ENCODE measurements at places on chromosomes 6 and 20.

GRCh38 chr6:83893024-83893423, 33.5 kb downstream of the CYB5R4 start:
- no peak for DNase-seq

GRCh38 chr20:50891138-50891537, 40.1 kb downstream of the ADNP start:
- DNase-seq, result no peak

DNA sequence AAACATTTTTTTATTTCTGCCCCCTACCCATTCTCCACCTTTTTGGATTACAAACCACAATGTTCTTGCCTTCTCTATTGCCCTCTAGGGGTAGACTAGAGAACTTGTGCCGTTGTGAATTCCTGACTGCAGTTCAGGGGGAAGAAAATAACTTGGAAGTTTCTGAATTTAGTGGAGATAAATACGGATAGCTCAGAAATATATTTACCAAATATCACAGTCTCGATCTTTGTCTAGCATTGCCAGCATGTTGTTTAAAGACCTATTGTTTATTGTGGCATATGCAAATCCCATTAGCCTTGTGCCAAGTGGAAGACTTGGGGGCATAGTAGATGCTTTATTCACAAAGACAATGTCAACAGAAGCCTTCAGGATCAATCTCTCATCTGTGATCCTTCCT, 154.1 kb upstream of the MMS22L start:
- DNase-seq, result no peak

DNA sequence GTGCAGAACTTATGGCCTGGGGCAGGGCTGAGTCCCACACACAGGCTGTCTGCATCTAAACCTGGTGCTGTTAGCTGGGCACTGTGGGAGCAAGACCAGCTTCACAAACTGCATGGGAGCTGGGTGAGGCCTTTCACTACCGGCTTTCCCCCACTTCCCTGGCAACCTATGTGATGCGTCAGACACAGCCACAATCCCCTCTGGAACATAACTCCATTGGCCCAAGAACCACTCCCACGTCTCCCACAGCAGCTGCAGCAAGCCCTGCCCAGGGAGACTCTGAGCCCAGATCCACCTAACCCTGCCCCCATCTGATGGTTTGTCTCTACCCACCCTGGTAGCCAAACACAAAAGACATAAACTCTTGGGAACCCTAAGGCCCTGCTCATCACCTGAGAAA, 9.3 kb downstream of the WDR27 start:
- DNase-seq, result no peak

GRCh38 chr6:2534406-2535042, 216.2 kb downstream of the MYLK4 start:
- DNase-seq, result peak; percentile 92

DNA sequence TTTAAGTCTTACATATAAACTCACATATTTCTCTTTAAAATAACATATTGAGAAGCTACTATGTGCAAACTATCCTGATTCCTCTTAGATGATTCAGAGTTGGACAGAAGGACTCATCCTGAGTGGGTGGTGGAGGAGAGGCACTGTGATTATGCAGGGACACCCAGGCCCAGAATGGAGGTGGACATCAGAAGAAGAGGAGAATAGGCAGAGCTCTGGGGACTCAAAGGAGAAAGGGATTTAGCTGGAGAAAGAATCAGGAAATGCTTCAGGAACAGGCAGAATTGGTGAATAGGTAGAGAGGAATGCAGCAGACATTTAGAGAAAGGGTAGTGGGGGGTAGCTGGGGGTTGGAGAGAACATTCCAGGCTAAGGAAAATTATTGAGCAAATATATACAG, 17.4 kb downstream of the RCAN2 start:
- no peak for DNase-seq

DNA sequence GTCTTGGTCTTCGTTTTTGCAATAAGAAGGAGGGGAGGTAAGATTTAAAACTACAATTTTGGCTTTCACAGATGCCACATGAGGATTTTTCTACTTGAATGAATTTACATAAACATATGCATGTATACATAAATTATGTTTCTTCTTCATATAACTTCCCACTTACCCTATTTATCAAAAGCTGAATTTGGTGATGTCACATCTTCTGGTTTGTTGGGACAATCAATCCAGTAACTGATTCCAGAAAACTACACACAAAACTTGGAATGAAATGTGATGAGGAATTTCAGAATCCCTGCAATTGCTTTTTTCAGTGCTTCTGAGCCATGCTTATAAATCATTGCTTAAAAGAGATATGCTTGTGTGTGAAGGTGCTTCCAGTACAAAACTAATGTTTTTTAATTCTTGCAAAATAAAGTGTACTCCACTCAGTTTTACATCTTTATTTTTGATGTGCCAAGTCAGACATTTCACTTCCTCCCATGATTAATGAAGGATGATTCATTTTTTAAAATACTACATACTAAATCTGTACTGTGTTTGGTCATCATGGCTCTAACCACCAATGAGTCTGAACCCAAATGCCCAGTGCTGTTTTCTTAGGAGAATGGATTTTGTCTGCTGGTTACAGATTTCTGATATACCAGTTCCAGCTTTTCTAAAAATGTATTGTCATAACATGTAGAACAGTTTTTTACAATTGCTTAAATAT, 32.1 kb upstream of the RIN2 start:
- no peak for DNase-seq

DNA sequence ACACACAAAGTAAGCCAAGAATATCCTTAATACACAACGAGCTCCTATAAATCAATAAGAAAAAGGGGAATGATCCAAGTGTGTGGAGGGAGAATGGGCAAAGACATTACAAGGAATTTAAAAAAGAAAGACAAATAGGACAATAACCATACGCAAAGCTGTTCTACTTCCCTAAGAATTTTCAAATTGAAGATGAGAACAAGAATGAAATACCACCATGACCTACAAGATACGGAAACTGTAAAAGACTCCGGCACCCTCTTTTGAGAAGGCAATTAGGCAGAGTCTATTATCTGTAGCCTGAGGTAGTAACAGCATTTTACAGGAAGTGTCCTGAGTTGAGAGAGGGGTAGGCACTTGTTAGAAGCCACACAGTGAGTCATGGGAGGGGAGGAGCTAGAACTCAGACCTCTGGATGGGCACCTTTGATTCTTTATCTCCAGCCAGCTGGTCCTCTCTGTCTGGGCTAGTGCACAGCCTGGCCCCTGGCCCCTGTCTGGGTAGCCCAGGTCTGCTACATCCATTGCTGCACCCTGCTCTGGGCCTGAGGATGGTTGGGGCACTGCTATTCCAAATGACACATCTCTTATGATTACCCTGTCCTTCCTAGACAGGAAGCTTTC, 15.3 kb downstream of the RSPO4 start:
- no peak for DNase-seq

GRCh38 chr20:10603378-10603777, 70.4 kb downstream of the JAG1 start:
- DNase-seq, result no peak

DNA sequence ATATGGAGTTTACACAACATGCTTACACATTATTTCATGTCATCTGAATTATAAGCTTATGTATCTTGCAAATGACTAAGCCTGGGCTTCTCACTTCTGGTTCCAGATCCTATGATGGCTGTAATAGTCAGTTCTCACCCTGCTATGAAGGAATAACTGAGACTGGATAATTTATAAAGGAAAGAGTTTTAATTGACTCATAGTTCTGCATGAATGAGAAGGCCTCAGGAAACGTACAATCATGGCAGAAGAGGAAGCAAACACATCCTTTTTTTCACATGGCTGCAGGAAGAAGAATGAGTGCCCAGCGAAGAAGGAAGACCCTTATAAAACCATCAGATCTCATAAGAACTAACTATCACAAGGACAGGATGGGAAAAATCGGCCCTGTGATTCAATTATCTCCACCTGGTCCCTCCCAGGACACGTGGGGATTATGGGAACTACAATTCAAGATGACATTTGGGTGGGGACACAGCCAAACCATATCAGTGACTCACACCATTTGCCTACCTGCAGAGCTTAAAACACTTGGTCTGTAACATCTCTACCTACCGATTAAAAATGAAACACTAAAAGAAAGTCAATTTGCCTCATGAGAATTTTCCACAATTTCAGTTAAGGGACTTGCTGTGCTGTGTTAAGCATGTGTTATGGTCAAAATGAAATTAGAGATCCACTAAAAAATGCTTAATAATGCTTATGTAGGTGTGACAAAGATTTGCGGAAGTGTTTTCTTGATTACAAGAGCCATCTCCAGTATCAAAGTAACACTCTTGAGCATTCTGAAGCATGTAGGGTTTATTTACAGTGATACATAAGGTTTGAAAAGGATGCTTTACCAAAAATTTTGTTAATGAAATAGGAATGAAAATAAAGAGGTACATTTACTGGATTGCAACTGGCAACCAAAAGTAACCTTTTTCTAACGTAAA, 2.2 kb upstream of the RWDD1 start:
- no peak for DNase-seq

DNA sequence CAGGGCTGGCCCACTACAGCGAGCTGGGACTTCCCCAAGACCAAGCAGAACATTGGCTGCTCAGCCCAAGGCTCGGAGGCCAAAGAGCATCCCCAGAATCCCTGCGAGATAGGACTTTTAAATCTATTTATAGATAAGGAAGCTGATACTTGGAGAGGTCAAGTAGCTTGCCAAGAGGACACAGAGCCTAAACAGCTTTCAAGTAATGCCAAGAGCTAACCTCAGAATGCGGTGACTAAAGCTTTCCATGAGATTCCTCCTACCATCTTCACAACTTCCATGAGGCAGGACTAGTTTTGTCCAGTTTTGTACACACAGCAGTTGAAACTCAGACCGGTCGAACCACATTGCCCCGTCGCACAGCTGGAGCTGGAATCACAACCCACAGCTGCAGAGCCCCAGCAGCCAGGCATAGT, 168.1 kb upstream of the TOP1 start:
- DNase-seq, result peak; percentile 34

DNA sequence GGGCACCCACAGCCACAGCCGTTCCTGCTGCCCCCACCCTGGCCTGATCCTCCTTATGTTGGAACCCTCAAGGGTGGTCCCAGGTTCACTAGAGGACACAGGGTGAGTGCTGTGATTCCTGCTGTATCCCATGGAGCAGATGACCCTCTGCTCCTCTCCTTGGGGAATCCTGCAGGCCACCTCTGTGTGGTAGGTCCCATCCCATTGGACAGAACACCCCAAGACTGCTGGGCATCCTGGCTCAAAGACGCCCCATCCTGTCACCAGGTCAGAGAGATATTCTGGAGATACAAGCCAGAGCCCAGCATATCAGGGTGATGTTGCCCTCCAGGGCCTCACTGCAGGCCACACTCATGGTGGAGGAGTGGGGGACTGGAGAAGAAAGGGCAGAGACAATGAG, 28.4 kb downstream of the HLA-A start:
- no peak for DNase-seq

DNA sequence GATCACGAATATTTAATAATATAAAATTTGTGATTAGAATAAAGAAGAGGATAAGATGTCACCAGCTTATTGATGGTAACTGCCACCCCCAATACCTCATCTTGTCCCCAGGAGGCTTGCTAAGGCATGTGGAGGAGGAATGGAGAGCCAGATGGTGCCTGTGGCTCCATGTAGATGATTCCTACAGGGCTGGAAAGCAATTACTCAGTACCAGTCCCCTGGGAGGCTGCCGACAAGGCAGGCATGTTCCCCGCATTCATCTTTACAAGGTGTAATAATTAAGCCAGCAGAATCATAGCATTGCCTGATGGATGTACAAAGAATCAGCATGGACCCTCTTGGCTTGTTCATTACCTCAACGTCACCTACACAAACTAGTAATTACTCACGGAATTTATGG, 155.3 kb downstream of the PLCB1 start:
- no peak for DNase-seq

DNA sequence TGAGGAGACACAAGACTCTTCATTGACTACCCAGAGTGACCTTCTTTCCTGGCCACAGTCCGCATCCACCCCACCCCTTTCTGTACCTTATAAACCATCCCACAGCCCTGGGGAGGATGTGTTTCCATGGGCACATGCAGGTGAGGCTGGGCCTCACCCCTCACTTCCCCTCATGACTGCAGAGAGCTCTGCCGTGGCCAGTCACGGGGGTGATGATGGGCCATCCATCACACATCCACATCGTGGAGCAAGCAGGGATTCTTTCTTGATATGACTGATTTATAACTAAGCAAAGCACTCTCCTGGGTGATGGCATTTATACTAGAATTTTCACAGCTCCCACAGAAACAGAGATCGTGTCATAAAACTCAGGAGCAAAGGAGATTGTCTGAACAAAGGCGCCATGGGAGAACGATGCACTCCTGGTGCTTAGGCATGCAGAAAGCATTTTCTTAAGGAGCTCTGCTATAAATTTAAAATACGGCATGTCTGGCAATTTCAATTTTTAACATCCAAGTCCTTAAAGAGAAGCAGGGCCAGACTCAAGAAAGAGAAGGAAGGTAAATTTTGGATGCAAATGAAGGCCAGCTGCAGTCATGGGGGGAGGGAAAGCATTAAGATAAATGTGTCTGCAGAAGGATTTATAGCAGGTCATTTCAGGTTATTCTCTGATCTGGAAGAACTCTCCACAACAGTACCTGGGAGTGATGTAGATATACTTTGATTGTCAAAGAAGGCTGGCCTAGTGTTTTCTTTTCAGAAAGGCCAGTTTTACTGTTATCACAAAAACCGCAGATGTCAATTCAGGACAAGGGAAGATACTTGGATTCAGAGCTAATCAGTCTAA, 777.0 kb downstream of the C6orf118 start:
- no peak for DNase-seq

DNA sequence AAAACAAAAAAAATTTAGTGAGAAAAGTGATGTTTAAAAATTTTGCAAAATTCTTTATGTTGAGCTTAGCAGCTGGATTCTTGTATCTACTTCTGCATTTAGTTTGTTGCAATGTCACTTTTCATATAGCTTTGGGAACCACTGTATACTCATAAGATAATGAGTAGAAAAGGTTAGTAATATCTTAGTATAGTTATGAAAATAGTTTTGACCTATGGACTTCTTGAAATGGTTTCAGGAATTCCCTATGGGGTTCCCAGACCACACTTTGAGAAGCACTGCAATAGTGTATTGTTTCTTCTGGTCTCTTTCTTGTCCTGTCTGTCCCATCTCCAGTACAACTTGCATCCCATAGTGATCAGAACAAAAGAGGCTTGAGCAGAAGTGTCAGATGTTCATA, 29.4 kb downstream of the PPP1R16B start:
- no peak for DNase-seq

DNA sequence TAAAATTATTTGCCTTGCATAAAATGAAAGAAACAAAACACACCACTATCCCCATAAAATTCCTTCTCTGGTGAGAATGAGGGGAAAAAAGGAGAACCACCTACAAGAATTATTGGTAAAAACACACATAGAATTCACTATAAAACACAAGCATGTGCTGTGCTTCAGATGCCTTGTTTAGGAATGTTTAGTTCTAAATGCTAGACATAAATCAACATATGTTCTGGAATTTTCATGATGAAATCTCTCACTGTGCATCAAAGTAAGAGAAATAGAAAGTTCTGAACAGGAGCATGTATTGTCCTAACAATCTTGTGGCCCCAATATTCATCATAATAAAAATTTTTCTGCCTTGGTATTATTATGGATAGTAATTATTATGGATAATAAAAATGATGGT, 111.0 kb downstream of the PLCB4 start:
- DNase-seq, result no peak

DNA sequence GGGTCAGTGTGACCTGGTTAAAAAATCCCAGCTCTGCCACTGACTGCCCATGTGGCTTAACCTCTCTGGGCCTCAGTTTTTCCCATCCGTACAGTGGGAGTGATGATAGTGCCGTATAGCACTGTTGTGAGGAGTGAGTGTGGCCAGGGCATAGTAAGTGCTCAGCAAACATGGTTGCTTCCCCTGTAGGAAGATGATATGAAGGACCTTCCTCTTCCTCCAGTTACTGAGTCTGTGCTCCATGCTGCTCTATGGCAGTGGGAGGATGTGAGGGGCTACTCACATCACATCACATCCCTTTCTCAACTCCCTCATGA, 13.1 kb downstream of the C6orf132 start:
- DNase-seq, result no peak
